ENCODE measurements at places on chromosomes 7 and 10.
A peak's percentile ranks its signal among the peaks of the same experiment; 100 is the strongest.

DNA sequence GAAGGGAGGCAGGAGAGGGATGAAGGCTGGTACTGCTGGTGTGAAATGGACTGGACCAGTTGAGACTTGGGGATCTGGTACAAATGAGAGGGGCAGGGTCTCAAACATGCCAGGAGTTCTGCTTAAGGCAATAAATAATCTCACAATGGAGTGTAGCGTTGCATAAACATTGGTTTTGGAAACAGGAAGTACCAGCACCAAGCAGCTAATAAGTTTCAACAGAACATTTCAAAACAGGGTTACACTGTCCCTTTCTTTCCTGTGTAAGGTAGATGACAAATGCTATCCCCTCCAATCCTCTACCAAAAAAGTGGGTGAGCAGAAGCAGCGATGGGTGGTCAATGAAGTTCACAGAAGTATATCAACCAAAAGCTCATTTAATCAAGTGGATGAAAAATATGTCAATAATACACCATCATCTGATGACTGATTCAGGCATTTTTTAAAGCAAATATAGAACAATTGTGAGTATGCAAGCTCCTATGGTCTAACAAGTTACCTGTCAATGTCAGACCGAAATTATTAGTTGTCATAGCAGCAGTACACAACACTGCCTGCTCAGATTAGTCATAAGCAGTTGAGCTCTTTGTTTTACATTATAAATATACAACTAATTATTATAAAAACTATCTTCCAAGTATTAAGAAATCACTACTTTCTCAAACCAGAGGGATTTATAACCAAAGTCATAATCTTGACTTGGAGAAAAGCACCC lies 220.0 kb downstream of the FAM107B start:
- DNase-seq, result no peak

- DNase-seq, result no peak
Observed at GRCh38 chr7:91787931-91788330, 92.6 kb downstream of the MTERF1 start.

GRCh38 chr7:15326044-15326644 lies 235.7 kb downstream of the AGMO start:
- DNase-seq, result no peak

- no peak for DNase-seq
Observed at GRCh38 chr7:135160098-135160857, 10.2 kb downstream of the CYREN start.

GRCh38 chr10:91901784-91902677 lies 7.3 kb downstream of the FGFBP3 start:
- no peak for DNase-seq

GRCh38 chr7:99740573-99741440 lies 5.8 kb upstream of the CYP3A7 start:
- DNase-seq, result no peak

- DNase-seq, result no peak
Observed at GRCh38 chr7:157044147-157044687, 33.8 kb upstream of the MNX1 start.

GRCh38 chr10:12322583-12323131 lies 26.7 kb upstream of the CAMK1D start:
- no peak for DNase-seq

GRCh38 chr10:112587729-112588128 lies 140.7 kb downstream of the VTI1A start:
- no peak for DNase-seq

DNA sequence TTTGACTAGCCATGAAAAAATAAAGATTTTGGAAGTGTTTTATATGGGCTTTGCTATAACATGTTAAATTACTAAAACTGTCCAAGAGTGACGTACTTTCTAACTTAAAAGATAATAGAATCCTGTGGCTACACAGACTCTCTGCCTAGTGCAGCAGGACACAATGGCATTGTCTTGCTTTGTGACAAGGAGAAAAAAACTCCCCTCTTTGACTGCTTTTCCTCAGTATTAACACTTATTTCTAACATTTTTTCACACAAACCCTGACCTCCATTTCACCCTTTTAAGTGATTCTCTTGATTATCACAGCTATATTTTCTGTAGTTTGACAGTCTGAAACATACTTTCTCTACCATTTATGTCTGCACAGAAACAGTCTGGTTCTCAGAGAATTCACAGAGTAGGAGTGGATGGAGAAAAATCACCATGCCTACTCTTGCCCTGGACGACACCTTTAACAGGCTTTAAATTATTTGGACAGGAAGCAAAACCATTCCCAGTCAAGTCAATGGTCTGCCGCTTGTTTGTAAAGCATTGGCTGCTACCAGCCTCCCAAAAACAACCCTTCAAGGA lies 336.3 kb upstream of the SMIM30 start:
- no peak for DNase-seq

DNA sequence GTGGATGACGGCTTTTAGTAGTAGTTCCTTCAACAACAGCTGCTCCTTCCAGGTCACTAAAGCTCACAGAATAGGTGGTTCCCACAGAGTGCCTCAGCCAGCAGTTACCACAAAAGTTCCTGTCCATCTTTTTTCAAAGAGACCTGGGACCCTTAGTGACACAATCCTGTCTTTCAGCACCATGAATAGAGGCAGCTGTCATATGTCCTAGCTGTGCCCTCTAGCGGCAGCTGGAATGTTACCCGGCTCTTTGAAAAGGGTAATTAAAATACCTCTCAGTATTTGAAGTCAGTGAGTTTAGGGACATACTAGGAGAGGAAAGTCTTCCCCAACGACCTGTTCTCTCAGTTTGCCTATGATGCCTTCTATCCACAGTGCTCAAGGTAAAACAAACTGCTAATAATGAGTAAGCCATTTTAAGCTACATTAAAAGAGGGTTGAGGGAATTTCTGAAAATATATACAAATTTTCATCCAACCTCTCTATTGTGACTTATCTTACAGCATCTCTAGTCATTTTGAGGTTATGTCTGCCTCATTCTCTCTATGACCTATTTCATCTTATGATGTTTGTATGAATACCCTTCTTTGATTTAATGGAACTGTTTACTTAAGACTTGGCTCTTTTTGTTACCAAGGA lies 290.8 kb downstream of the NXPH1 start:
- peak; percentile 38 for DNase-seq

GRCh38 chr10:11870461-11870780 lies 47.3 kb downstream of the PROSER2 start:
- DNase-seq, result no peak

GRCh38 chr7:134535272-134535918 lies 8.0 kb downstream of the AKR1B10 start:
- no peak for DNase-seq

GRCh38 chr10:124917428-124918190 lies 24.3 kb upstream of the ZRANB1 start:
- no peak for DNase-seq

DNA sequence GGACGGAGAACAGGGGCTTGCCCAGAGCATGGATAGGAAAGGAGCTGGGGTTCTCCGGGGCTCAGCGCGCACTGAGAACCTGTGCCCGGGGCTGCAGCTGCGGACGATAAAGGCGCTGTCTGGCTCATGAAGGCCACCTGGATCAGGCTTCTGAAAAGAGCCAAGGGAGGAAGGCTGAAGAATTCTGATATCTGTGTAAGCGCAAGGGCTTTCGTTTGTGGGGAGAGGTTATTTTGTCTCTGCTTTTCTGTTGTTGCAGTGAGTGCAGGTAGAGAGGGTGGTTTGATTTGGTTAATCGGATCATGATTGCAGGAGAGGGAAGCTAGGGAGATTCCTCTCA lies 250.5 kb downstream of the NSUN6 start:
- no peak for DNase-seq

- DNase-seq, result no peak
Observed at GRCh38 chr10:131131726-131132591, 179.6 kb downstream of the TCERG1L start.

- no peak for DNase-seq
Observed at GRCh38 chr7:157604661-157605381, 268.0 kb downstream of the DNAJB6 start.

- no peak for DNase-seq
Observed at GRCh38 chr7:148624735-148625134, 34.2 kb downstream of the C7orf33 start.
